ENCODE measurements at places on chromosomes 12 and 14.

DNA sequence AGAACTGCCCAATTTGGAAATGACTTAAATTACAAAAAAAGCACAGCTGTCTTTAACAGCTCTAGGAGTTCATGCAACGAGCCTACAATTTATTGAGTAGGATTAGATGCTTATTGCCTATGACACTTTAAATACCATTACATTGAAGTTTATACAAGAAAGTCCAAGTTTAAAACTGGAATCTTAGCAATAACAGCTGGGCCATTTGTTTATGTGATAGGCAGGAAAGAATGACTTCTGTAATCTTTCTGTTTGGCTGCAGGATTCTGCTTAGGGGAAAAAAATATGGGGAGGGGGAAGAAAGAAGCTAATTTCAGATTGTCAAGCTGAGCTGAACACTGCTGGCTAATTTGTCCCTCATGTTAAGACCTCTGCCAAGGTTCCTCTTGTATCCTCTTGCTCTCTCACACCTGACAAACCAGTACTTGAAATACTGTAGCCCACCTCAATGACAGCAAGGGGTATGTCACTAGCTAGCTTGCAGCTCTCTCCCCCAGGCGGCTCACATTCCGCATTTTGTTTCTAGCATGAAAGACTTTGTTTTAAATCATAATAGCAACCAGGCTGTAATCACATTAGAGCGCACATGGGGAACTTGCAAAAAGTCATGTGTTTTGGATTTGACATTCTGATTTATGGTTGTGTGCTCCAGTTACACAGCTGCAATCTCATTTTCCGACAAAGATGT is 384.8 kb downstream of the BMP4 start:
- DNase-seq, result no peak

DNA sequence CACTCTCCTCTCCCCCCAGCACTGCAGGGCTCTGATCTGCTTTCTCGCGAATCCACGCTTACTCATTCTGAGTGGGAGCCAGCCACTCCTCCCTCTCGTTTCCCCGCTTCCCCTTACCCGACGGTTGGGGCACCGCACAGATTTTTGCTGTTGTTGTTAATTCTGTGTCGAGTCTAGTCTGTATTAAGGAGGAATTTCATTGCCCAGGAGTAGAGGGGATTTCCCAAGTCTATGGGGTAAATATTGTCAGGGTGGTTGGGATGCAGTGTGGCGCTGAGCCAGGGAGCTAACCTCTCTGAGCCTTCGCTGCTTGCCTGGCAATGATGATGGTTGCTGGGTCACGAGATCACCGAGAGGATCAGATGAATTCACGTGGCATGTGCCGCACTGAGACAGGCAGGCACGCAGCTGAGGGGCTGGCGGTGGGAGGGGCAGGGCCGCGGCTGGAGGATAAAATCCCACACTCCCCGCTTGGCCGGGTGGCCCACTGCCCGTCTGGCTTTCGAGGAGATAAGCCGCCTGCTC is 18.5 kb downstream of the NCOR2 start:
- DNase-seq, result no peak

DNA sequence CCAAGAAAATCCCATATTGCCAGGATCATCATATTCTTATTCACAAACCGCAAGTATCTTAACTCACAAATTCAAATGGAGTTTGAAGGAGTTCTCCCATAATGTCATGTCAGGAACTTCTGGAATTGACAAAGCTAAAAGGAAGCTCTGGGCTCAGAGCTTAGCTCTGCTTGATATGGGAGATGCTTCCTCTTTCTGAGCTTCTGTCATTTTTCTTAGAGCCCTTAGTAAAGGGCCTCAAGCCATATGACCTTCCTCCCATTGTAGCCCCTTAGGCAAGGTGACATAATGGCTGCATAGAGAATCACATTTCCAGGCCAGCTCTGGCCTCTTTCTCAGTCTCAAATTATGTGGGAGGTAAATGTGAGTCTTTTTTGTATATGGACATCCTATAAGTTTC is 40.9 kb downstream of the SLC4A8 start:
- DNase-seq, result no peak

GRCh38 chr14:103280278-103280928 is 53.6 kb upstream of the EIF5 start:
- DNase-seq, result no peak

GRCh38 chr12:77189458-77189857 is 124.1 kb upstream of the E2F7 start:
- no peak for DNase-seq

- no peak for DNase-seq
Observed at GRCh38 chr14:53567236-53567780, 389.3 kb downstream of the BMP4 start.

DNA sequence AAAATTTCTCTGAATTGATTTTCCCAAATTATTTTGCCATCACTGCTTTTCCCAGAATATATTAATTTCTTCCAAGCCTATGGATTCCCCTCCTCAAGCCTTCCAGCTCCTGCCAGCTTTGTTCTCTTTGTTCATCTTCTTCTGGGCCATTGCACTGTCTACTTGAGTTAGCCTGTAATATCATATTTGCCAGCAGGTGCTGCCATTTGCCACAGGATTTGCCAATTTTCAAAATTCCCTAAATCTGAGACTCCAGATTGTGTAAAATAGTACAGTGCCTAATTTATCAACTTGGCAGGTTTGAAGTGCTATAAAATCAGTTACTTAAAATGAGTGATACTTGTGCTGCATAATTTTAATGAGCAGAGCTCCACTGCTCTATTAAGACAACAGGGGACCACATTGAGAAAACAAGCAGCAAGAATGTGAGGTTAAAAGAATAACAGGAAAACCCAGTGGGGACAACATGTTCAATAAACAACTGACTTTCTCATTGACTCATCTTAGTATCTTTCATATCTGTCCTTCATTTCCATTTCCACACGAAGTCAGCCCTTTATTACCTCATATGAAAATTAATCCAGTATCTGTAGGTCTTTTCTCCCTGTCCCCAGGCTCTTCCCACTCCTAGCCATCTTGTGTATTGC is 84.6 kb upstream of the CCDC196 start:
- DNase-seq, result no peak

GRCh38 chr12:45400991-45401390 is 185.1 kb downstream of the ANO6 start:
- DNase-seq, result no peak

DNA sequence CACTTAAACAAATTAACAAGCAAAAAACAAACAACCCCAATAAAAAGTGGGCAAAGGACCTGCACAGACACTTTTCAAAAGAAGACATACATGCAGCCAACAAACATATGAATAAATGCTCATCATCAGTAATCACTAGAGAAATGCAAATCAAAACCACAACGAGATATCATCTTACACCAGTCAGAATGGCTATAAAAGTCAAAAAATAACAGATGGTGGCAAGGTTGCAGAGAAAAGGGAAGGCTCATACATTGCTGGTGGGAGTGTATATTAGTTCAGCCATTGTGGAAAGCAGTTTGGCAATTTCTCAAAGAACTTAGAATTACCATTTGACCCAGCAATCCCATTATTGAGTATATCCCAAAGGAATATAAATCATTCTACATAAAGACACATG is 34.6 kb upstream of the NT5DC3 start:
- no peak for DNase-seq
